Activated naive CD8-positive, alpha-beta T cell treated with anti-CD3 and anti-CD28 coated beads, Interleukin-2, amount 10 ng/mL, durations not matched to agents 7 days and 5 days (primary cell): ENCODE measurements at places on chromosomes 7 and 10. TPM values are rescaled to one million over a fixed set of nuclear protein-coding genes. Genes with fewer than 3 reads are reported as not detected.

- DNase-seq = no peak
Measured at GRCh38 chr7:70152313-70152712, 554.0 kb downstream of the AUTS2 start.

GRCh38 chr7:105594034-105594433, 12.7 kb upstream of the EFCAB10 start:
- DNase-seq = no peak

The STEAP4 gene
- total RNA-seq = not detected

The NPY4R gene
- total RNA-seq = not detected

The MDFIC gene
- total RNA-seq = 57.0 TPM

The NKX1-2 gene
- total RNA-seq = not detected
